ENCODE measurements at places on chromosomes 1 and 21.

DNA sequence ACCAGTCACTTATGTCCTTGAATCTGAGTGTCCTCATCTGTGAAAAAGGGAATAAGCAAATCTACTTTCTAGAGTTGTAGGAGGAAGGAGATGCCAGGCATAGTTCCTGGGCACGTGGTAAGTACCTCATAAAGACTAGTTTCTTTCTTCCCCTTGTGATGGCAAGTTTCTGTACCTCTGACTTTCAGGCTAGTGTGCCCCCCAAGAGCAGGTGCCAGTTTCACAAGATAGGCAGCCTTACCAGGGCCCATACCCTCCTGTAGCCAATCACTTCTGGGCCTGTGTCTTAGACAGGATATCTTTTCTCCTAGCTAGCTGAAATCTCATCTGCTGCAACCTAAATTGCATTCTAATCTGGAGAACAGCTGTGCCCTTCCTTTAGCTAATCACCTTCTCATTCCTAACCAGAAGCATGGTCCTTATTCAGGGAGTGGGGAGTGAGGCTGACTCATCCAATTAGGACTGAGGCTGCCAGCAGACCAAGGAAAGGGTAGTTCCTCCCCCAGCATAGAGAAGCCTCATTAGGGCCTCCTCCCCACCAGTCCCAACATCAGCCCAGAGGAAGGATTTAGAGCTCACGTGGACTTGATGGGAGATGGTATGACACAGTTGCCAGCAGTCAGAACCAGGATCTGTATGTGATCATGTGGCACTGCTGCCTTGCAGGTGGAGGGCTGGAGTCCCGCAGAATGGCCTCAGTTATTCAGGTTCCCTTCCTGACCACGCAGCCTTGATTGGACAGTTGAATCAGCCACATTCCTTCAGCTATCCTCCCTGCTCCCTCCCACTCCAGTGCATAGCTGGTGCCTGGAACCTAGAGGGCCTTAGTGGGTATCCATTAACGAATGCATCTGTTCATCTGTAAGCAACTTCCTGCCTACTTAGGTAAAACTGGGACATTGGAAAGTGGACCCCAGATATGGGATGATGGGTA is 7.9 kb downstream of the KLHDC8A start:
- DNase-seq = no peak

DNA sequence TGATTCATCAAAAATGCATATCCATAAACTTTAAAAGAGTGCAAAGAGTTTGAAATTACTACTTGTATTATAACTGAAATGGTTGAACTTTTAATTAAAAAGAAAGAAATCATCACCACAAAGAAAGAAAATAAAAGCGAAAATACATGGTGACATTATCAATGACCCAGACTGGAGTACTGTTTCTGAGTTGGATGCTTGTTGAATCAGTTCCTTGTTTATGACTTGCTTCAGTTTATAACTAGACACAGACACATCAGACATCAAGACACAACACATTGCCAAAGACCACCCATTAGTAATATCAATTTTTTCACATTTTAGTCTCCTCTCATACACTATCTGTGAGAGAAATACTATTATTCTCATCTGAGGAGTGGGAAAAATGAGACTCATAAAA is 293.0 kb downstream of the MRPL39 start:
- DNase-seq = no peak

DNA sequence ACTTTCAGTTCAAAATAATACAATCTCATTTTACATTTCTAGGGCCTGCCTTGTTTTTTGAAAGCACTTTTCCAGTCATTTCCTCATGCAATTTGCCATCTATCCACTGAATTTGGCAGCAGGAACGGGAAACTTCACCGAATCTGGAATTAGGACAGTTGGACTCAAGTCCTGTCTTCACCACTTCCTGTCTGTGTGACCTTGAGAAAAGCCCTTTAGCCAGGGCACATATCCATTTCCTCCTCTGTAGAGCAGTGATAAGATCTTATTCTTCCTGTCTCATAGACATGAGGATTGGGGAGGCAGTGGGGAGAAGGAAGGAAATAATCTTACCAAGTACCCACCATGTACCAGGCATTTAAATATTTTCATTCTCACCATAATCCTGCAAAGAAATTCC is 12.0 kb downstream of the VAV3 start:
- DNase-seq = no peak

- no peak for DNase-seq
These were observed 47.0 kb downstream of the AHDC1 start for GRCh38 chr1:27556781-27557595.

- DNase-seq = no peak
These were observed 227.2 kb downstream of the SLC45A1 start for GRCh38 chr1:8545078-8545477.

- DNase-seq = no peak
These were observed 4.4 kb downstream of the MAP3K21 start for GRCh38 chr1:233331676-233332519.

DNA sequence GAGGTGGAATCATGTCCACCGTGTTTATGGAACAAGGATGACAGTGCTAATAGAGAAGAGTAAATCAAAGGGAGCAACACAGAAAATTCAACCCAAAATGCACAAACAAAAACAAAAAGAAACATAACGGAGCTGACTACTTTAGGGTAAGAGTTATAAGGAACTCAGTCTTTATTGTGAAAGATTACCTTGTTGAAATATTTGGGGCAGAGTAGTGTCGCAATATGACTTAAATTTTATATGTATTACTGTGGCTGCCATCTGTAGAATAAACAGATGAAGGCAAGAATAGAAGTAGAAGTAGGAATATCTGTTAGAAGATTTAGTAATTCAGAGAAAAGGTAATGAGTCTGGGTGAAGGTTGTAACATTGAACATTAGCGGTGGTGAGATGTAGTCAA is 913.9 kb downstream of the BRINP3 start:
- no peak for DNase-seq

GRCh38 chr1:11340233-11340632 is 67.2 kb downstream of the UBIAD1 start:
- DNase-seq = no peak

GRCh38 chr1:56160773-56161315 is 418.5 kb downstream of the PLPP3 start:
- no peak for DNase-seq

DNA sequence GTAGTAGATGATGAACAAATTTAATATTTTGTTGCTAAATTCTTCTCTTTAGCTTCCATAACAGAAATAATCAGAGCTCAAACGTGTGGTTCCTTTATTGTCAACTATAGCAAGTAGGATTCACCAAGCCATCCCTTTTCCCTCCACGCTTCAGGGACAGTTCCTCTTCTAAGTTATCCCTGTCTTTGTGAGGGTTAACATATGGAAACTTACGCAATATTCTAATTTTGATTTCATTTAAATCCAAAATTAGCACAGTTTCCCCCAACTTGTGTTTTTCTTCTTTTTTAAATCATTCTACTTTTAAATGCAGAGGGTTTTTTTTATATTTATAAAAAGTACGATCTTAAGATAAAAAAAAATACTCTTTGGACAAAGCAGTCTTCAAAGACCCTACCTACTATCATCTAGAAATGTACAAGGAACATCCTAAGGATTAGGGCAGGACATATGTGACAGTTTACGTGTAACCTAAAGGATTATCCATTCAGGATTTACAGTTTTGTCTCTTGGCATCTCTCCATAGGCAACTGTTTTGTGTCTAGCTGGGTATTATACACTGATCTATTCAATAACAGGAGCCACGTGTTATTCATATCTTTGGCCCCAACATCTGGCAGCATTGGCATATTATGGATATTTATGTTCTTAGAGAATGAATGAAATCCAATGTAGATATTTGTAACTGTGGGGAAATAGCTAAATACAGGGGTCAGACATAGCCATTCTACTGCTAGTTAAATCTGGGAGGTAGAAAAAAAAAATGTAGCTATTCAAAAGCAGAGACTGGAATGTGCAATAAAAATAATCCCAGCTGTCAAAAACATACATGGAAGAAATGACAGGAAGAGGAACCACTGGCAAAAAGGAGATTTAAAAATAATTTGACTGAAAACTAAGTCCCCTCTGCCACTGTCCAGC is 272.9 kb downstream of the NEGR1 start:
- DNase-seq = no peak

DNA sequence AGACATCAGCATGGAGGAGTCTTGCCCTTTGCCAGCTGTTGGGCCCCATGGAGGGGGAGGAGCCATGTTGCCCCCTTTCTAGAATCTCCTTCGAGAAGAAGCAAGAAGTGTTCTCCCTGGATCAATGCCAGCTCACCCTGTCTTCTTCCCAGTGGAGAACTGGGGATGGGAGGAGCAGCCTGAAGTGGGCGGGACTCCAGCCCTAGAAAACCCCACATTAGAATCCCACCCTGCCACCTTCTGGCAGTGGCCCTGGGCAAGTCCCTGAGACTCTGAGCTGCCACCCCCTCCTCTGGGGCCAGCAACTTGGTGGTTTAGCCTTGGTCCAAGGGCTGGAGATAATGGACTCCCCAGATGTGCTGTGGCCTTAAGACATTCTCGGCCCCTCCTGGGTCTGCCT is 51.7 kb downstream of the PAX7 start:
- no peak for DNase-seq

DNA sequence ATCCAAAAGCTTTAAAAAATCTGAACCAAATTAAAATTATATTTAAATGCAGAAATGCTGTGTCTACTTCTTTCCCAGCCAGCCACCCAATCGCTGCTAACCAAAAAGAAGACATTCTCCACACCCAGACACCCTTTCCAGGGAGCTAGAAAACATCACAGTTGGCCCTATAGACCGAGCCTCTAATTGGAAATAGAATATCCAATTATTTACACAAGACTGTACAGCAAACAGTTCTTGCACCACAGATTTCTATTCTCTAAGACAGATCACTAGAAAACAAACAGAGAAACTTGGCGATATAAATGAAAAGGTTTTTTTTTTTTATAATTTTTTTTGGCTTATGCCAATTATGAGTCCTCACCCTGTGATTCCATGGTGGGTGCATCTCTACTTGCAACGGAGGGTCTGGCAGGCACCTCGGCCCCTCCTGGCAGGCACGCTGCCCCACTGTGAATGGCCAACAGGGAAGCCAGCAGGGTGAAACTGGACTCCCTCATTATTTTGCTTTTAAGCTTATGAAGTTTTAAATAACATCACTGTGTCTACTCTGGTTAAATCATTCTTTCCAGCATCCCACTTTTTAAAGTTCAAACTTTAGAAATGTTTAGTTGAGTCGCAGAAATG is 29.2 kb downstream of the BCAR3 start:
- DNase-seq = no peak

- peak; percentile 56 for DNase-seq
These were observed at the start of gene GBP3 for GRCh38 chr1:89022167-89022959. Gene GBP3 (minus strand): TSS chr1:89022866. CDS start chr1:89020721, 2,145 bp downstream.

DNA sequence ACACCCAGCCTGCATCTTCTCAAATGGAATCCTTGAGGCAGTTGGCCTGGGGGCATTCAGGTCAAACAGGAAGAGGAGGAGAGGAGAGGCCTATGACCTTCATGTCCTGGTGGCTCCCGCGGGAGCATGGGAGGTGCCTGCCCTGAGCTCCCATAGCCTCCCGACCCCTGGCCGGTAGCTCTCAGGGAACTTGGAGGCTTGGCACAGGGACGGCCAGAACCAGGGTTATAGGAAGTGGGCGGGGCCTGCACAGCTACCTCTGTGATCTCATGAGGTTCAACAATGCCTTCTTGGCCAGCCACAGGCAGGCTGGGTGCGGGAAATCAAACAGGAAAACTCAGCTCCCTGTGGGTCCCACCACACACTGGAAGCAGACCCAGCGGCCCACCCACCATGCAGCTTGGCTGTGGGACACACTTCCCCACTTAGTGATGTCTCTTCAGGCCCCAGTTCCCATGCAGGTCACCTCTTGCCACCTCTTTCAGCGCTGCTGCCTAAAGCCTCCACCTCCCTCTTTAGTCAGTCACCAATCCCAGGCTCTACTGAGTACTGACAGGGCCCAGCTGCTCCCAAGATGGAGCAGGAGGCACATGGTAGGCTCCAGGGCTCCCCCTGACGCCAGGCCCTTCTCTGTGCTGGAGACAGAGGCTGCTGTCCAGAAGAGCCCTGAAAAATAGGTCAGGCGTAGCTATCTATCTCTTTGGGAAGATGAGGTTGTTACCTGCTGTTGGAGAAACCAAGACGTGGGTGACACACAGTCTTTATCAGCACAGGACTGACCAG is at the start of gene SLFNL1:
Gene SLFNL1 (minus strand): TSS at position 200 of the 783 bp plus-strand sequence. CDS start 1,065 bp downstream, outside the sequence.
- no peak for DNase-seq

GRCh38 chr1:169109561-169110134 is 3.2 kb downstream of the ATP1B1 start:
- peak; percentile 94 for DNase-seq

DNA sequence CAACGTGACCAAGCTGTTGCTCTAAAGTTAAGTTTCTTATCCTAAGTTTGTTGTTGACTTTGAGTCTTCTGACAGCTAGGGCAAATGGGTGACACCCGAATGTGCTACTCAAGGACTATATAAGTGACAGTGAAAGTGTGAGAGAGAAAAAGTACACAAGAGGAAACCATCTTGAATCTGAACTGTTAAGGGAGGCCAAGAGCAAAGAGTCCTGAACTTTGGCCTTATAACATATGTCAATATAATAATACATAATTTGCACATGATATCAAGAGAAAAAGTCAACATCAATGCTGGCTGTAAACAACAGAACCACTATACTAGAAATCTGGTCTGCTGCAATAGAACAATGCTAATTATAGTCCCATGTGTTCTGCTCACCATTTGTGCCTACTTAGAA is 29.5 kb downstream of the SYNJ1 start:
- DNase-seq = no peak

- no peak for DNase-seq
These were observed 45.3 kb upstream of the EDN2 start for GRCh38 chr1:41529621-41530395.

GRCh38 chr1:39332291-39332690 is 127.8 kb downstream of the MACF1 start:
- no peak for DNase-seq

GRCh38 chr1:45722809-45723208 is 27.6 kb downstream of the IPP start:
- DNase-seq = no peak

- no peak for DNase-seq
These were observed 7.7 kb upstream of the ATP1A1 start for GRCh38 chr1:116365353-116365780.

DNA sequence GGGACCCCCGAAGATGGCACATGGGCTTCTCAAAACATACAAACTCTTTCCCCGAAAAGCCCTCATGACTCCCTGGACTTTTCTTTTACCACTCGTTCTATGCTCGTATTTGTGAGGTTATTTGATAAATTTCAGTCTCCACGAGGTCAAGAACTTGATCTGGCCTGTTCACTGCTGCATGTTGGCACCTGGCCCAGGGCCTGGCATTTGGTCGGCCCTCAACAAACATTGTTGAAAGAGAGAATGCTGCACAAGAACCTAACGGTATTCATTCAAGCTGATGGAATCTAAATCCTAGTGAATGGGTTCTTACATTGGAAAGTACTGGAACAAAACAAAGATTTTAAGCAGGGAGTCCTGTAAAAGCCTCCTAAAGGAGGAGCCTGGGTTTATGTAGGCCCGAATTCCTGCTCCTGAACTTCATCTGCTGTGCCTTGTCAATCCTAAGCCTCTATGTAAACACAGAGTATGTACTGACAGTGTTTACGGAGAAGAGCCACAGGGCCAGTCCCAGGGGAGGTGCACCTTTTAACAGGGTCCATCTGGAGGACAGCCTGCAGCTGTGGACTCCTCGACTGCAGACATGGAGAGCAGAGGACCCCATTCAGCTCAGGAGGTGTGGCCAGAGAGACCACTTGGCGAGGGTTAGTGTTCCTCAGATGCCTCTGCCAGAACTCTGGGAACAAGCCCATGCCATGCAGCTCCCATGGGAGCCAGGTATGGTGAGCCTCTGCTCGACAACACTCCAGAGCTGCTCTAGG is 46.9 kb downstream of the L1TD1 start:
- no peak for DNase-seq
